NCI-H1694 treated with DMSO at 0.1 percent for 48 hours (cell line): ENCODE measurements at places on chromosomes 2 and 18.

DNA sequence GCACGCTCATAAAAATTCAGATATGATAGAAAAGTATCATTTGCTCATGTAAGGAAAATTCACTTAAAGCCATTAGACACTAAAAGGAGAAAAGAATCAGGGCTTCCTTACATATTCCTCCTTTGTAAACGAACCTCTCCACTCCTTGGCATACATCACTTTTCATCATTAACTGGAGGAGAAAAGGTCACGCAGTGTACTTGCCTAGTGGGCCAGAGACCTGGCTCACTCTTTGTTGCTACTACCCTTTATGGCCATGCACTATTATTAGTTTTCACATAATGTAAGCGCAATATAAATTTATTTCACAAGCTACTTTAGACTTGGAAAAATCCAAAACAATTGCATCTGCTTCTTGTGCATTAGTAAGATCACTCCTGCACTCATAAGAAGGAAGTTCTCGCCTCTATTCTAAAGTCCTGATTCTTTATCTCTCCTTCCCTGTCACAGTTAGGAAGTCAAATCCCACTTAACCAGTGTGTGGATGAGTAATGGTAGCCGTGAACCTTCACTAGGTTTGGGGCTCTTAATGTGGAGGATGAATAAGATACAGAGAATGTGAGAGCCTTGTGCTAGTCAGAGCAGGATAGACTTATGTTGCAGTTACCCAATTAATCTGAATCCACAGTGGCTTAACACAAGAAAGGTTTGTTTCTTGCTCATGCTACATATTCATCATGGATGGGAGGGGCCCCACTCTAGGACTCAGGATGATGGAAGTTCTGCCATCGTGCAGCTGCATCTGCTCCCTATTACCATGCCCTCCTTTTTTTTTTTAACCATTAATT lies 115.0 kb upstream of the GLS start:
- no peak for DNase-seq

DNA sequence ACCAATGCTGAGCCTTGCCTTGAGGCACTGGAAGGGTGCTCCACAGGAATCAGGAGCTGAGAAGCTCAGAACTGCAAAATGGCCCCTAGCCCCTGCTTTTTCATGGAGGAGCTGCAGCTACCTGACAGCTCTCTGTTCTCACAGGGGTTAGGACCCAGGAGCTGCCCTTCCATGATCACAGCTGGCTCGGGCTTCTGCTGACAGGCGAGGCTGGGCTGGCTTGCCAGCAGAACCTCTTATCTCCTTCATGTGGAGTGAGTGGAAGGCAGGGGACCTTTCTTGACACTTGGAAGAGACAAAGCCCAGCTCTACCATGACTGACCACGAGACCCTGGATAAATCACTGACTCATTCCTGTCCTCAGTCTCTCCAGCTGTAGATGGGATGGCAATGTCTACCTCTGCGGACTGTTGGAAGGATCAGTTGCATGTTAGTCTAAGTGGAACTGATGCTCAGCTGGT lies 113.4 kb downstream of the CAPN13 start:
- no peak for DNase-seq

GRCh38 chr18:13354402-13354801 lies 135.8 kb downstream of the LDLRAD4 start:
- DNase-seq = no peak

DNA sequence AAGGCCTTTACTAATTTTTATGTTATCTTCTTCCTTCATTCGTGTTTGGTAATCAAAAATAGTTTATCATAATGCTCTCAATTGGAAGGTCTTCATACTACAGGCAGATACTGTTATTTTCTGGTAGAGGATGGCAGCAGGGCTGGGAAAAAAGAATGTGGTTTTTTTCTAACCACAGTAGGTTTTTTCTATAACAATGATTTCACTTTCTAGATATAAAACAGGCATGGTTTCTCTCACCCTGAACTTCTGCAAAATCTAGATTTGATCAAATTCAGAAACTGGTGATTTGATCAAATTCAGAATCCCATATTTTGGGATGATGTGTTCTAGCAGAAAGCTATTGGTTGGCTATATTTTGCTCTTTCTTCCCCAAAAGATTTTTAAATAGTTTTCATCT lies 27.6 kb downstream of the BCL11A start:
- DNase-seq = no peak

GRCh38 chr18:42242758-42243157 lies 287.7 kb downstream of the PIK3C3 start:
- no peak for DNase-seq

GRCh38 chr18:41660654-41661053 lies 294.4 kb upstream of the PIK3C3 start:
- DNase-seq = no peak

DNA sequence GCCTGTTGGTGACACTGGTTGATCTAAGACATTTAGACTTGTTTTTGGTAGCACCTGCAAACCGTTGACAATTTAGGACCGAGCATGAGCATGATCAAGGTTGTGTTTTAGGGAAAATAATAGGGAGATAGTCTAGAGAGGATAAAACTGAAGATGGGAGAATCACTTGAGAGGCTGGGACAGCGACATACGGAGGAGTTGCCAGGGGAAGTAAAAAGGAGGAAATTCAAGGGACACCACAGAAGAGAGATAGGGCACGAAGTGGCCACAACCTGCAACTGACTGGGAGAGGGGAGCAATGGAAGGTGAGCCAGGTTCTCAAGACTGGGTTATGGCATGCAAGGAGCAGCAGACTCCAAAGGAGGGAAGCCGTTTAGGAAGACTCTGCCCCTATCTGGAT lies 1.4 kb upstream of the ATP8B1 start:
- DNase-seq = no peak

- no peak for DNase-seq
These were observed 141.3 kb downstream of the AFF3 start for GRCh38 chr2:100000915-100001707.

DNA sequence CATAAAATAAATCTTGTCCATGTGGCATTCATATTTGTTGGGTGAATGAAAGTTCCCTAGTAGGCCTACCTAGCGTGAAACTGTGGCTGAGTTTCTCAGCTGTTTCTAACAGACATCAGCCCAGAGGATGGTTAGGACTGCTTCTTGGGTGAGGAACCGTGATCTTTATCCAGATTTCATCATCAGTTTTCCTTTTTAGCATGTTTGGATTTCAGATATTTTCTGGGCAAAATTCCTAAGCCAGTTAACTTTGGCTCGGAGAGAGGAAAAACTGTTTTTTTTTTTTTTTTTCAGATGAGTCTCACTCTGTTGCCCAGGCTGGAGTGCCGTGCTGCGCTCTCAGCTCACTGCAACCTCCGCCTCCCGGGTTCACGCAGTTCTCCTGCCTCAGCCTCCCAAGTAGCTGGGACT lies 53.5 kb downstream of the DGKD start:
- no peak for DNase-seq
